ENCODE measurements at places on chromosomes 5 and 9.
A peak's percentile ranks its signal among the peaks of the same experiment; 100 is the strongest.

GRCh38 chr9:127279717-127280285 is 15.2 kb downstream of the GARNL3 start:
- DNase-seq = no peak

DNA sequence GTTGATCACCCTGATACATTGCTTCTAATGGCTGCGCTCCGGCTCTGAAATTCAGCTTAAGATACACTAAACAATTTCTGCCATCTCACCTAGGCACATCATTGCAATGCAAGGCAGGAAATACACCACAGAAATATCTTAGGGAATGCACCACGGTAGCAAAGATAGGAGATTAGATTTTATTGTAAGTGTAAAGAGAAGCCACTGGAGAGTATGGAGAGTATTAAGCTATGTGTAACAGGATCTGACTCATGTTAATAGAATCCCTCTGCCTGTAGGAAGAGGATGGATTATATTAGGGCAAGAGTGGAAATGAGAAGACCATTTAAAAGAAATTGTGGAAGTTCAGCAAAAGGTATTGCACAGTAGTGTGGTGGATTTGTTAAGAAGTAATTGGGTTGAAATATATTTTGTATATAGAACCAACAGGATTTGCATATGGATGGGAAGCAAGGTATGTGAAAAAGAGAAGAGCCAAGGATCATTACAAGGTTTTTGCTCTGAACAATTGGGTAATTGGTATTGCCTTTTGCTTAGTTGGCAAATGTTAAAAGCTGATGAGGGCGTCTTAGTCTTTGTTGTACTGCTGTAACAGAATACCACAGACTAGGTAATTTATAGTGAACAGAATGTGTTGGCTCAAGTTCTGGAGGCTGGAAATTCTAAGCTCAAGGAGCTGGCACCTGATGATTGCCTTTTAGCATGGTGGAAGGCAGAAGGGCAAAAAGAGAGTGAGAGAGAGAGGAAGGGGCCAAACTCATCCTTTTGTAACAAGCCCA is 636.1 kb downstream of the PSAT1 start:
- peak; percentile 74 for DNase-seq

- no peak for DNase-seq
Measured at GRCh38 chr5:159884917-159885620, 31.2 kb upstream of the ADRA1B start.

GRCh38 chr5:132229236-132229635 is 1.6 kb upstream of the P4HA2 start:
- DNase-seq = no peak

GRCh38 chr9:111483858-111484571 is at the start of gene ECPAS:
Gene ECPAS, minus strand, starts transcription at chr9:111484383. Its CDS starts 11,465 bp downstream, at chr9:111472918.
- peak; percentile 45 for DNase-seq

DNA sequence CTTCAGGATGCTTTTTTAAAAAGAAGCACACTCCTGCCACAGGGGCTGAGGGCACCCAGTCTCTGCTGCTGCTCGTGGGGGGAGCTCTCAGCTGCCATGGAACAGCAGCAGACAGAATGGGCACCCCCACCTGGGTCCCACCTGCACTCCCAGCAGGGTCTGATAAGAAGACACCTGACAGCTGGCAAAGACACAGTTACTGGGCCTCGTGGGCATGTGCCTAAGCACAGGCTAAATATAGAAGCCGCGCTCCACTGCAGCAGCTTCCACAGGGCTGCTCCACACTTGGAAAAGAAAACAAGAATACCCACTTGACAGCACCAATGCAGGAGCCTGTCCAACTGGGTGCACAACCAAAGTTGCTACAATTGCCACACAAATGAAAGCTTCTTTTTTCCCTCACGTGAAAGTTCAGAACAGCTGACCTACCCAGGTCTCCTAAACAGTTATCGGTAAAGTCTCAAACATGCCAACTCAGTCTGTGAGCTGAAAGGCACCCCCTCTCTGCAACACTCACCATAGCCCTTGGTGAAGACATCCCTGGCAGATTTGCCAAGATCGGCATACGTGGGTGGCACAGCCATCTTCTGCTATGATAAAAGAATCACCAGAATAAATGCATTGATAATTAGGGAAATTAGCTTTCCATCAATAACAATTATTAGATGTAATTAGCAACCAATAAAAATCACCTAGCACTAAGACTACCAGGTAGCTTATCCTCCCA is 12.2 kb downstream of the VDAC1 start:
- DNase-seq = no peak

GRCh38 chr5:133106761-133107572 is 55.2 kb downstream of the HSPA4 start:
- no peak for DNase-seq

DNA sequence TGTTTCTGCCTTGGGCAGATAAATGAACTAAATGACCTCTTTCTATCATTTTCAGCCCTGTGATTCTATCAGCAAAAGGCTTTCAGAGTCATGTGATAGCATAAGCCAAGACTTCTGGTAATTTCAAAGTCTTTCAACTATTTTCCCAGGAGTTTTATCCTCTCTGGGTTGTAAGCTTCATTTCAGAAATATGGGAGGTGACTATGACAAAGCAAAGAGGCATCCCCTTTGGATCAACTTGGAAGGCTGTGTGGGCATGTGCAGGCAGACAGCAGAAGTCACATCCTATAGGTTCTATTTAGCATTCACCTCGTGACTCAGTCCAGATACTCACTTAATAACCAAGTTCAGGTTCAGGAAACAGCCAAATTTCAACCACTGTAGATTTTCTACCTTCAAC is 149.0 kb upstream of the FST start:
- peak; percentile 40 for DNase-seq

GRCh38 chr5:8628521-8628920 is 759.6 kb downstream of the MTRR start:
- DNase-seq = no peak

DNA sequence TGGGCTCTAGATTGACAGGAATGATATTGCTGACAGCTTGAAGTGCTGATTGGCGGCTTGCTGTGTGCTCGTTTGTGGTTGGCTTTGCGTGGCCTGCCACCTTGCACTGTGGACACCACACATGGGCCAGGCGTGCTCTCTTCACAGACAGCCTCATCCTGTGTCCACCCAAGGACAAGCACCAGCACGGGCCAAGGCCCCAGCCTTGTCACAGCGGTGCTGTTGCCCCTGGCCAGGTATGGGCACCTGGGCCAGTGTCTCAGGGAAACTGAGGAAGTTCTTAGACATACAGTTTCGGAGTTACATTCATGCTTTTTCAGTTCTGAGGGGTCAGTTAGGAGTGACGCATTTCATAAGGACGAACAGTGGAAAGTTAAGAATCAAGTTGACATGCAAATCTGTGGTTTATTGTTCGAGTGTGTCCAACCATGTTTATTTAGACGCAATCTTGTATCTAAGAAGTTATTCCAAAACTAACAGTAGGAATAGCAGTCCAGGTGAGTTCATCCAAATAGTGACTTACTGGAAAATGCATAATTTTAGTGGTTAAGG is 125.9 kb downstream of the EHMT1 start:
- no peak for DNase-seq

- no peak for DNase-seq
Measured at GRCh38 chr5:111930905-111931461, 174.0 kb upstream of the NREP start.

Data from fibroblast of skin of left biceps (primary cell).